ENCODE measurements at places on chromosomes 3 and 15. TPM values are rescaled to one million over a fixed set of nuclear protein-coding genes. Genes with fewer than 3 reads are reported as not detected.

Gene ISL2
- 0.62 TPM for total RNA-seq

- DNase-seq = no peak
These were observed 89.9 kb downstream of the RBMS3 start for GRCh38 chr3:29370476-29371420.

- DNase-seq = no peak
These were observed 21.8 kb downstream of the EMC7 start for GRCh38 chr15:34079904-34080303.

- peak; percentile 52 for DNase-seq
These were observed 34.4 kb upstream of the SLC6A1 start for GRCh38 chr3:10957976-10958749.

GRCh38 chr3:175489406-175489805, 630.3 kb downstream of the NAALADL2 start:
- DNase-seq = no peak

- no peak for DNase-seq
These were observed 20.6 kb upstream of the SLC4A7 start for GRCh38 chr3:27504749-27505148.

DNA sequence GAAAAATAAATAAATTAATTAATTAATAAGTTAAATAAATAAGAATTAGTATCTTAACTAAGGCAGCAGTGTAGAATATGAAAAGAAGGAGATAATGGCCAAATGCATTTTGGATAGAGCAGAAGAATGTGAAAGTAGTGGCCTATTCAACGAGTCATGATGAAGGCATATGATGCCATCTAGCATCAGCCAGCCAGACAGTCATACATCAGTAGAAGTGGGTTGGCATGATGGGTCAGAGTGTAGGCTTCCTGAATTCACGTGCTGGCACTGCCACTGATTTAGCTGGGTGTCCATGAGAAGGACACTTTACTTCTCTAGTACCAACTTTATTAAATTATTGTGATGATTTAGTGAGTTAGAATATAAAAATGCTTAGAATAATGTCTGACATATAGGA, 256.1 kb upstream of the ARPP21 start:
- no peak for DNase-seq

GRCh38 chr3:188841906-188842305, 329.9 kb upstream of the TPRG1 start:
- no peak for DNase-seq

Data from ureter (tissue), 1 donor.